ENCODE measurements at places on chromosomes 13 and 19. TPM values are rescaled to one million over a fixed set of nuclear protein-coding genes. Genes with fewer than 3 reads are reported as not detected.

Gene ZNF835
- 13.0 TPM for total RNA-seq

Gene STRN4
- total RNA-seq, result 86.4 TPM

Gene NXNL1
- not detected for total RNA-seq

Gene MUC16
- not detected for total RNA-seq

Gene SLITRK6
- 2.4 TPM for total RNA-seq
